ENCODE measurements at places on chromosomes 7 and 10.

DNA sequence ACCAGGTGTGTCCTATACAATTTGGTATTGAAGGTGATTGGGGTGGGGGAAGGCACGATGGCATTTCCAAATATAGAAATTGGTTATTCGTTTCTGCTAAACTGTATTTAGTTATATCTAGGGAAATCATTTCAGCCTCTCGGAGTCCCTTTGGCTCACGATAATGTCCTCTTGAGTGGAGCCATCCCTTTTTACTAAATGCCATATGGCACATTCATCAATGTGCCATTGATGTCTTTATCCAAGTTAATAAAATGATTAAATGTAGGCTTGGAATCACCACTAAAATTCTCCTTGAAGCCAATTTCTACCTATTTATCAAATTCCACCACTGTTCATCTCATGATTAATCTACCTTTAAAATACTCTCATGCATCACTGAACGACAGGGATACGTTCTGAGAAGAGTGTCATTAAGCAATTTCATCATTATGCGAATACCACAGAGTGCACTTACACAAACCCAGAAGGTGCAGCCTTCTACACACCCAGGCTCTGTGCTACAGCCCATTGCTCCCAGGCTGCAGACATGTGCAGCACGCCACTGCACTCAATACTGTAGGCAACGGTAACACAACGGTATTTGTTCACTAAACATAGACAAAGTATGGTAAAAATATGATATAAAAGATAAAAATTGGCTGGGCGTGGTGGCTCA, 219.2 kb upstream of the C7orf33 start:
- DNase-seq, result no peak

GRCh38 chr10:46040004-46040403, 6.1 kb downstream of the MSMB start:
- DNase-seq, result no peak

- no peak for DNase-seq
Measured at GRCh38 chr10:129680661-129681344, 213.8 kb downstream of the MGMT start.

- no peak for DNase-seq
Measured at GRCh38 chr7:112009081-112009480, 197.1 kb downstream of the DOCK4 start.

- DNase-seq, result peak; percentile 6
Measured at GRCh38 chr10:119652361-119652730, 1.2 kb downstream of the BAG3 start.

GRCh38 chr10:89513206-89513605, 22.2 kb downstream of the SLC16A12 start:
- DNase-seq, result no peak

DNA sequence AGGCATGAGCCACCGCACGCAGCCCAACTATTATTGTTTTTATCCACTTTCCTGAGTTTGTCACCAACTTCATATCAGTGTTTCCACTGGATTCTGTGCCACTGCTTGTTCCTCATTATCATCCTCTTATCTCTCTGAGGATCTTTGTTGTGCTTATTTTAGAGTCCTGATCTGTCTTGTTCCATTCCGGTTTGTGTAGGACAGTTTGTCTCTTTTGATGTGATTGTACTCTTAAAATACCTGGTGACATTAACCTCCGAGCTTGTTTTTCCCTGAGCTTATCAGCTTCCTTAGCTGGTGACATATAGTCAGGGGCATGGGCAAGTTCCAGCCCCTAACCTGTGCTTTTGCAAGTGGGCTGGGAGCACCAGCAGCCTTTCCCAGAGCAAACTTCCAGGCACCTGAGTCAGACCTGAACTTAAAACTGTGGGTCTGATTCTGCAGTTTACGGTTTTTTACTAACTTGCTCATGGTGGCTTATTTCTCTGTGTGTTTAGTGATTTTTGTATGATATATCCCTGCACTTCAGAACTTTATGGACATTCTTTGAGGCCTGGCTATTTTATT, 23.1 kb upstream of the FMC1 start:
- no peak for DNase-seq

DNA sequence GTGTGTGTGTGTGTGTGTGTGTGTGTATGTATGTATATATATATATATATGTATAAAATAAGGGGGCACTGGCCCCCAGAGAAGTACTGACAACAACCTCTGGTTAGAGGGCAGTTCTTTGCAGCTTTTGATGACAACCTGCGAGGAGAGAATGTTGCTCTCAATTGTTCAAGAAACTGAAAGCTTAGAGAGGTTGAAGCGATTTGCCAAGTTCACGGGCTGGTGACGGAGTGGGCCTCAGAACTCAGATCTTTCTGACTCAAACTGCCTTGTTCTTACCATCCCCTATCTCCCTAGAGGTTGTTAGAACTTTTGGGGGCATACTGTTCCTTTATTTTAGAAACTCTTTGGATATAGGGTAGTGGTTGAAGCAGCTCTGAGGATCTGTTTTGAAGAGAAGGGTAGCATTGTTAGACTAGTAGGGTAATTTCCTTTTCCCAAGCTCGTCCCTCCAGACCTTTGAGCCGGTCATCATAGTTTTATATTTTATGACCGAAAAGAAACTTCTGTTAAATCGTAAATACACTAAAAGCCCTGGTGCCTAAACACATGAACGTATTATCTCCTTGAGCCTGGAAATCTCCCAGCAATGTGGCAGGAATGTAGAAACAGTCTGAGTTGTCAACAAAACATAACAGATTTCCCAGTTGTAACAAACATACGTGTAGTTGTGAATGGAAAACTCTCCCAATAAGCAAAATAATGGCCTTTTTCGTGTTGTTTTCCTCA, 541.7 kb upstream of the GALNT17 start:
- DNase-seq, result no peak

DNA sequence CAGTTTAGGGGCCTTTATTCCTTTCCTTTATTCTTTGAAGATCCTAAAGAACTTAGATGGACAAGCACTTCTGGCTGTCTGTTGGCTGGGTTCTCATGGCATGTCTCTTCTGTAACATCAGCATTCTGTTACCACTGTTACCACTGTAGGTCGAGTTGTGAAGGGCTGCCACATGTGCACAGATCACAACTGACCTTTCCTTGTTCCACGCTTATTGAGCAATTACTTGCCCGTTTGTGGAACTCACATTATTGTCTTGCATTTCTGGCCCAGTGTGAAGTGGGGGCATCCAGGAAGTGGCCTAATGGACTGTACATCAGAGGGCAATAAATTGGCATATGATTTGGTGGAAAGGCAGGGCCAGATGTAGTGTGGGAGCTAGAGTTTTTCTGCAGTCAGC, 23.7 kb downstream of the GBF1 start:
- DNase-seq, result no peak

DNA sequence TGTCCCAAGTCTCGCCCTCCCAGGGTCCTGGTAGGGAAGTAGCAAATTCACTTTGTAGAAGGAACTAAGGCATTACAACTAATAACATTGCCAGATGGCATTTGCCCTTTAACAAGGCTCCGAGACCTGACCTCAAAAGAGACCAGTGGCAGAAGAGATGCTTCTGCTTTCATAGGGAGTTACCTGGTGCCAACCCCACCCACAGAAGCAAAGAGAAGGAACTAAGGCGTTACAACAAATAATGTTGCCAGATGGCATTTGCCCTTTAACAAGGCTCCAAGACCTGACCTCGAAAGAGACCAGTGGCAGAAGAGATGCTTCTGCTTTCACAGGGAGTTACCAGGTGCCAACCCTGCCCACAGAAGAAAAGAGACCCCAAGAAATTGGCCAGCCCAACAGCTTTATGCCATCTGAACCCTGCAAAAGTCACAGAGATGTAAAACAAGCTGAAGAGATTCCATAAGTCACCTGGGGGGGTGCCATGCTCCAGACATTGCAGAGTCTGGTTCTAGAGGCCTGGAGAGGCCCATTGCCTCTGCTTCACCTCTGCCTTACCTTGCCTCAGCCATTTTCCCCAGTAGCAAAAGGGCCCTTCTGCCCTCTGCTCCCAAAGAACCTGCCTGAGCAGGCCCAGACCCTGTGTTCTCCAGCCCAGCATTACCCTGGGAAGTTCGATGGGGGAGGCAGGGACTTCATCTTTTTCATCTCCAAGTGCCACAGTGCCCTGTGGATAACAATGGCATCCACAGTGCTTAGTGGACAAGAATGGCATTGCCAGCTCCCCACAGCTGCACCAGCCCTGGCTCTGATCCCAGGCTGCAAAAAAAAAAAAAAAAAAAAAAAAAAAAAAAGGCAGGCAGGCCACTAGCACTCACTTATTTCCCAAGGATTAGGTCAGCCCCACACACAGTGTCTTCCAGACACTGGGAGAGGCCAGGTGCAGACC, 179.5 kb upstream of the PLXNA4 start:
- DNase-seq, result no peak

- no peak for DNase-seq
Measured at GRCh38 chr10:63964406-63964805, 443.2 kb downstream of the REEP3 start.

GRCh38 chr10:115654961-115655360, 561.8 kb downstream of the ATRNL1 start:
- no peak for DNase-seq

DNA sequence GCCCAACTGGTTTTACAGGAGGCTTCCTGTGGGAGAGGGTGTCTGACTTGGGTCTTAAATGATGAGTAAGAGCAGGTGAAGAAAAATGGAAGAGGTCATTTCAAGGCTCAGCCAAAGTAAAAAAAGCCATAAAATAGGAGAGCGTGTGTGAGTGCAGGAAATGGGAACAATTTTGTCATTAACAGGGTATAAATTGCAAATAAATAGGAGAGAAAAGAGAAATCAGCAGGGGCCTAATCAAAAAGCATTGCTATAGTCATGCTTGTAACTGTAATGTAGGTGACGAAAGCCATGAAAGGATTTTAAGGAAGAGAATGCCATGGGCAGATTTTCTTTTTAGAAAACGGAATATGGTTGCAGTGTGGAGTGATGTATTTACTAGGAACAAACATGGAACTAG, 15.7 kb upstream of the SEMA3A start:
- no peak for DNase-seq

DNA sequence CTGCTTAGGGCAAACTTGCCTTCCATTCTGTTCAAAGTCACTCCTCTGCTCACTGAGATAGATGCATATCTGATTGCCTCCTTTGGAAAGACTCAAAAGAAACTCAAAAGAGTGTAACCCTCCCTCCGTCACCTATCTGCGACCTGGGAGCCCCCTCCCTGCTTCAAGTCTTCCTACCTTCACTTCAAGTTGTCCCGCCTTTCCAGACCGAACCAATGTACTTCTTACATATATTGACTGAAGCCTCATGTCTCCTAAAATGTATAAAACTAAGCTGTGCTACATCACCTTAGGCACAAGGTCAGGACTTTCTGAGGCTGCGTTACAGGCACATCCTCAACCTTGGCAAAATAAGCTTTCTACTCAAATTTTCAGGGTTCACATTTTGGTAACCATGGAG, 77.4 kb upstream of the C1GALT1 start:
- no peak for DNase-seq
